Activated CD4-positive, alpha-beta T cell treated with anti-CD3 and anti-CD28 coated beads, Interleukin-2, amount 50 U/mL, for 24 hours (primary cell): ENCODE measurements at places on chromosomes 5 and 9.

DNA sequence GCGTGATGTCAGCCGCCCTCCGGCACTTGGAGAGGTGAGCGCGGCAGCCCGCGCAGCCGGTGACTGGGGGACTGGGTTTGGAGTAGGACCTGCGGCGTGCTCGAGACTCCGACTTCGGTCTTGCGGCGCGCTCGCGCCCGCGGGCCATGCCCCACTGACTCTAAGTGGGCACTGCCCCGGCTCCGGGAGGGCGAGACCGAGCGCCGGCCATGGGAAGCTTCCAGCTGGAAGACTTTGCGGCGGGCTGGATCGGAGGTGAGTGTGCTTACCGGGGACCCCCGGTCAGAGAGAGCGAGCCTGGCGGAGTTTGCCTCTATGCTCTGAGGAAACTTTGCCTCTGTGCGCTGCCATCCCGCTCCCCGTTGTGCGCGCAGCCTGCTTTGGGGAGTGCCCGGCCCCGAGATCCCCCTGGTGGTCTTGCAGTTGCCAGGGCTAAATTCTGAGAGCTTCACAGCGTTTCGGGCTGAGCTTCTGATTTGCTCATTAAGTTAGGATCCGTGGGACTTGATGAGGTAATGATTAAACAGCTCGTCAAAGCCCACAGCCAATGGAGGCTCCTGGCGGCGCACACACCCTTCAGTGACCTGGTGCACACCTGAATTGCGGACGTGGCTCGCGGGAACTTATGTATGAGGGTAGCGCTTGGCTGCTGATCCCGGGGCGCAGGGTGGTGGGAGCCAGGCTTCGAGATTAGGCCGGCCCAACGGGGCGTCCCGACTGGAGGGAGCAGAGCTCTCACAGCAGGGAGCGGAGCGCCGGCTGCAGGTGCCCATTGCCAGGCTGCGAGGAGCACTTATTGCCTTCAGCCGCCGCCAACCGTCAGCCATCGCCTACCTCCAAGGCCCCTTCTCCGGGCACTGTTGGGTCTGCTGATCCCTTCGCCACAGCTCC is at the start of gene SLC25A48:
TSS of gene SLC25A48 (plus strand) at position 25 of the 891 bp plus-strand sequence. CDS start at position 210, 185 bp downstream.
- DNase-seq, result peak; percentile 7

DNA sequence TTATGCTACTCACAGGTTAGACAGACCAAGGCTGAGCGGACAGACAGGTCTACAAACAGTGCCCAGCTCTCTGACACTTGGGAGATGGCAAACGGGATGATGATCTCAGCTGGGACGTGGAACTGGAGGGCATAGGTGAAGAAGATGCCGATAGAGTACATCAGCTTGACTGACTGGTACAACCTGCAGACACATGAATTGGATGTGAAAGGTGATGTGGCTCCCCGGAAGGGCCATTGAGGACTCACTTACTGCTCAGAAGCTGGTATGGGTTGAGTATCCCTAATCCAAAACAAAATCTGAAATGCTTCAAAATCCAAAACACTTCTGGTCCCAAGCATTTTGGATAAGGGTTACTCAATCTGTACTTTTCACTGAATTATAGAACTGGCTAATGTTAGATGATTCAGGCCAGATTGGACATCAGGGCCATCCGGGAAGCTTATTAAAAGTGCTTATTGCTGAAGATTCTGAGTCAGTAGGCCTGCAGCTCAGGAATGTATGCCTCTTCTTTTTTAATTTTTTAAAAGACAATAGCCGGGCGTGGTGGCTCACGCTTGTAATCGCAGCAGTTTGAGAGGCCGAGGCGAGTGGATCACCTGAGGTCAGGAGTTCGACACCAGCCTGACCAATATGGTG is 22.4 kb downstream of the SLC36A3 start:
- no peak for DNase-seq

GRCh38 chr9:74610523-74611061 is 113.5 kb downstream of the RORB start:
- DNase-seq, result no peak

GRCh38 chr5:65144136-65144871 is 337.4 kb downstream of the ADAMTS6 start:
- no peak for DNase-seq

DNA sequence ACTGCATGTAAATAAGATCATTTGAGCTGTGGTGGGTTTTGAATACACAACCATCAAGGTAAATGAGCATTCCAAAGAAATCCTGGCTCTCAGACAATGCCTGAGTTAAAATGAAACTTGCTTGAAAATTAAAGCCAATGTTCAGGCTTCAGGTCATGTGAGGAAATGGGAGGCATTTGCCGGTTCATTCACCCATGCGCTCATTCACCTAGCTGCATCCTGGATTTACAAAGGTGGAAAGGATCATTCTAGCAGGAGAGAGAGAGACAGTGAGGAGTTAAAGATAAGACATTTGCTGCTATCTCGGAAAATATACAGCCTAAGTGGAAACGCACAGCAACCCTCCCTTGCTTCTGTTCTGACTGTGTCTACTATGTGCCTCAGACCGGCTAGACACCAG is 143.8 kb upstream of the KLF4 start:
- DNase-seq, result no peak

GRCh38 chr5:132510076-132510475 is 19.5 kb upstream of the IRF1 start:
- DNase-seq, result no peak

DNA sequence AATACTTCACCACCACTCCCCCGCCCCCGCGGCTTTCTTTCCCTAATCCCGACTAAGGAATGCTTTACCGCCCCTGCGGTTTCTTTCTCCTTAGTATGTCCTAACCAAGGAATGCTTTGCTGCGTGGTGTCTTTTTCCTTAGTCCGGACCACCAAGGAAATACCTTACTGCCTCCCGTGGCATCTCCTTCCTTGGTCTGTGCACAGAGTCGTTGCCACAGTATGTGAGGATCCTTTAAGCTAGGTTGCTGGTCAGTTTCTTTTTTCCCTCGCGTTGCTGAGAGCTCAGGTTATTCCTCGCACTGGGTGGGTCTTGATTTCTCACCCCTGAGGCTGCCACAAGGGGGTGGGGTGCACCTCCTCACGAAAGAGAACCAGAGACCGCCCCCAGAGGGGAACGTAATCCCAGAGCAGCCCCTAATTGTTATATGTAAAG is 309.4 kb downstream of the NR3C1 start:
- no peak for DNase-seq

DNA sequence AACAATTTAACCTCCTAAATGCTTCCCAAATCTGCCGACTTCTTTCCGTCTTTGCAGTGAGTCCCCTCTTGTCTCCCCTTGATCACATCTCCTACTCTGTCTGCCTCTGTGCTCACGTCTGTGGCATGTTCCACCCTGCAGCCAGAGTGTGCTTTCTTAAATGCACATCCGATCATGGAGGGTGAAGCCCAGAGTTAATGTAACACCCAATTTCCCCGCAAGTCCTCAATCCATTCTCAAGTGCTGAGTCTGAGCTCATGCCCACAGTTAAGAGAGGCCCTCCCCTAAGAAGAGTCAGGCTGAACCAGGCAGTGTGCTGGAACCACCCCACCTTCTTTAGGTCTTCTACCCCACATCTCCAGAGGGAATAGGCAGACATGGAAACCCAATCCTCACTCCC is 164.8 kb downstream of the EPB41L4A start:
- DNase-seq, result no peak

GRCh38 chr5:2227433-2227832 is 344.7 kb upstream of the IRX4 start:
- no peak for DNase-seq

GRCh38 chr9:106691627-106692026 is 171.3 kb upstream of the ZNF462 start:
- DNase-seq, result no peak

GRCh38 chr9:86079865-86080469 is 19.4 kb downstream of the GOLM1 start:
- no peak for DNase-seq

DNA sequence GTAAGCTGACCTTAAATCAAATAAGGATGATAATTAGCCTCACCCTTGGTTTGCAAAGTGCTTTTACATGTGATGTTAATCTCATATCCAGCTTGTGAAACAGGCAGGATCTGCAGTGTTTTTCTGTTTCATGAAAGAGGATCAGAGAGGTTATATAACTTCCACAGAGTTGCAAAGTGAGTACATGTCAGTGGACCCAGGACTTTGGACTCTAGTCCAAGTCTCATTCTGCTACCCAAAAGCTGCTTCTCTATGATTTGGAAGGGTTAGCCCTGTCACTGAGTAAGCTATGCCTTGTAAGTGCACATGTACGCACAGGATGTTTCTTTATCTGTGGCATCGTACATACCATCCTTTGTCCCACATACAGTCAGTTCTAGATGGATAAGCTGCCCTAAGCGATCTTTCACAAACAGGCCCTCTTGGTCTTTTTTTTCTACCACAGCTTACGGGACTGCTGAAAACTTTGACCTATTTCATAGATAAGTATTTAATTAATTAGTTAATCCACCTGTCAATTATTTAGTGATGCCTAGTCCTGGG is 322.9 kb downstream of the TMEM38B start:
- DNase-seq, result no peak

GRCh38 chr9:129077236-129077635 is 3.7 kb upstream of the DOLPP1 start:
- DNase-seq, result no peak

GRCh38 chr5:169657127-169657526 is 20.1 kb downstream of the DOCK2 start:
- DNase-seq, result no peak

GRCh38 chr9:16213781-16214515 is 656.5 kb downstream of the BNC2 start:
- DNase-seq, result no peak

GRCh38 chr9:101455656-101456240 is 20.2 kb upstream of the ALDOB start:
- no peak for DNase-seq

DNA sequence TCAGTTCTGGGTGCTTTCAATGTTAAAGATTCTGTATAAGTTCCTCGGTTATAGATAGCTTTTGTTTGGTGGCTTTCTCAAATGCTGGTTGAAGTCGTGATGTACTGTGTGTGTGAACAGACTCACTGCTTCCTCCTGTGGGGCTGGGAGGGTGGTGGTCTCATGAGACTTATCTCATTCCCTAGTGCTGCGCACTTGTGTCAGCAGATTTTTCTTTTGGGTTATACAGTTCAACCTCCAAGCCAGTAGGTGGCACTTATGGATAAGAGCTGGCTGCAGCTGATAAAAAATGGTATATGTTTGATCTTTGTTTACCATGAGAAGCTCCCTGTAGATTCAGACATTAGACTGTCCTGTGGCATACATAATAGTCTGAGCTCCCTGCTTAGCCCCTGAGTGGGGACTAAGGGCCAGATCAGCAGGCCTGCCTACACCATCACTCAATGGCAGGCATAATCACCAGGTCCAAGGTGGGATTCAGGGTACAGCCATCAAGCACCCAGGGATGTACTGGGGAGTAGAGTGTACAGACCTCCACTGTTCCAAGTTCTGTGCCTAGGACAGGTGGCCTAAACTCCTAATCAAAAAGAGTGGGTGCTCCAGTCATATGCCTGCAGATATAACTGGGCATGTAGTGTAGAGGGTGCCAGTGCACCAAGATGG is 174.2 kb downstream of the OXCT1 start:
- no peak for DNase-seq

GRCh38 chr5:117792476-117792875 is 1195.9 kb downstream of the DTWD2 start:
- DNase-seq, result no peak

DNA sequence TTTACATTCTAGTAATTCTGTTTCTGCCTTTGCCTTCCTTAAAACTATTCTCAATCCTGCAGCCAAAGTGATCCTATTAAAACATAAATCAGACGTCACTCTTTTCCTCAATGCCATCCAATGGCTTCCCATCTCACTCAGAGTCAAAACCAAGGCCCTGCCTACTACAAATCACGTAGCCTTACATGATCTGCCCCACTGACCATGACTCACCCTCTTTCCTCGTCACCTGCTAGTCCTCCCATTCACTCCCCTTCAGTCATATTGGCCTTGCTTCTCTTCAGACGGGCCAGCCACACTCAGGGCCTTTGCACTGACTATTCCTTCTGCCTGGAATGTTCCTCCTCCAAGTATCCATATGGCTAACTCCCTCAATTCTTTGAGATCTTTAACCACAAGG is 39.0 kb upstream of the DMXL1 start:
- DNase-seq, result no peak

GRCh38 chr5:39109606-39110005 is 35.4 kb upstream of the RICTOR start:
- no peak for DNase-seq
